ENCODE measurements at places on chromosomes 7 and 10.

GRCh38 chr10:120511165-120511564, 54.1 kb downstream of the PLPP4 start:
- DNase-seq = no peak

DNA sequence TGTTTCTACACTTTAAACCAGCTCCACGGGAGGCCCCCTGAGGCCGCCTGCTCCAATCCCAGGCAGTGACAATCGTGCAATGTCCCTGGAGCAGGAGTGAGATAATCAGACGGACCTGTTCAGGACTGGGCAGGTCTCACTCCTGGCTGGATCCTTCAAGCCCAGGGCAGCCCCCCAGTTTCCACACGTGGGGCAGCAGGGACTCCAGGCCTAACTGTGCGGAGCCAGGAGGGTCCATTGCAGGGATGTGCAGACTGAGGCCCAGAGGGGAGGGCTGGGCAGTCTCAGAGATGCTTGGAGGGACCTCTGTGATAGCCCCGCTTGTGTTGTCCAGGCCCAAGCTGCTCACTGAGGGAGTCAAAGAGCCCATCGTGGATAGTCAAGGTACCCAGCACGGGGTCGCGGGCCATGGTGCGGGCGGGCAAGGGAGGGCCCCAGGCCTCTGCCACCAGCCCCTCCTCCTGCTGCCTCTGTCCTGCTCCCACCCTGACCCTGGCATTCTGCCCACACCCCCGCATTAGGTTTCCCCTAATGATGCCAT, 110.5 kb upstream of the KCTD7 start:
- DNase-seq = no peak

GRCh38 chr7:111210996-111211395, 120.1 kb downstream of the LRRN3 start:
- DNase-seq = no peak

- no peak for DNase-seq
These were observed 36.2 kb upstream of the ACTR3B start for GRCh38 chr7:152723364-152723763.

DNA sequence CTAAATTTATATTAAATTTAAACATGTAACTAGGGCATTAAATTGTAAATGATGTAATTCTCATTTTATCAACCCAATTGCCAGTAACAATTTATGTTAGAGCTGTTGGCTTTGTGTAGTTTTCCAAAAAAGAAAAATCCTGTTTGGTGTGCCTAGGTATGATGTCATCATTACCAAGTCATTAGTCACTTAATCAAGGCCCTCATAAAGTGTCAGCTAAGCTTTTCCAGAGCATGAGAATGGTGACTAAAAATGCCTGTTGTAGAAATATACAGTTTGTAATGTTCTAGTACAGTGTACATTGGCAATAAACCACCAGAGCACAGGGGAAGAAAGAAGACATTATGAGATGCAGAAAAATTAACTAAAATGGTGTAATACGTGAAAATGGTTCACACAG, 593.8 kb upstream of the ANKRD30A start:
- no peak for DNase-seq

DNA sequence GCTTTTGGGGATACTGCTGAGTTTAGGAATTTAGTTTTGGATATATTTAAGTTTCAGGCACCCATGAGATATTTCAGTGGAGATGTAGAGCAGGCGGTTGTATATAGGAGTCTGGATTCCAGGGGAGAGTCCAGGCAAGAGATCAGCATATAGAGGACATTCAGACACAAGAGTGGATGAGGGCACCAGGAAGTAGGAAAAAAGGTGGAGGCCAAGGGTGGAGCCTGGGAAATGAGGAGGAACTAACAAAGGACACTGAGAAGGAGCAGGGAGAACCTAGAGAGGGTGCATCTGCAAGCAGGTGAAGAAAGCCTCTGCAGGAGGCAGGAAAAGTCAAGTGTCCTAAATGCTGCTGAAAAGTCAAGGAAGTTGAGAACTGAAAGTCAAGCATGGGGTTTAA, 13.1 kb upstream of the PDLIM1 start:
- DNase-seq = no peak

DNA sequence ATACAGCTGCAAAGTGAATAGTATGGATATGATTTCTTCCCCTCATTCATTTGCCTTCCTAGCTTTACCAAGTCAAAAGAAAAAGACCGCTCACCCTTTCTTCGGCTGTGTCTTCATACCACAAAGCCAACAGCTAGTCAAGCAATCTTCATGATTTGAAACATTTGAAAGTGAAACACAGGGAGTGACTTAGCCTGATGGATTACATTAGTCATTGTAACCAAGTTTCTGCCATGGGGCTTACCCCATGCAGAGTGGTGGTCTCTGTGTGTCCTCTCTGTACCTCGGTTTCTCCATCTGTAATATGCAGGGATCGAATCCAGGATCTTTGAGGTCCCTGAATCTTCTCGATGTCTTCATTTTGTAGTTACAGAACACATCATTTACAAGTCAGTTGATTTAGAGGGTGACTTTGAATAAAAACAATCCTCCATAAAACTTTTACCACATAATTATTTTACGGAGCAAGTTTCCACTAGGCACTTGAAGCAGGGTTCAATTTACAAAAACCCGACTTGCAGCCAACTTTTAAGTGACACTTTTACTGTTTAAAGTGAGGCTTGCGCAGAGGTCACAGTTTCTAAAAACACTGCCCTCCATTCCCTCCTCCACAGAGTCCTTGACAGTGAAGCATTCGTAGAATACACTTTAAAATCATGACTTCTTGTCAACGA, 2.2 kb upstream of the LGI1 start:
- no peak for DNase-seq

Measured in suppressor macrophage (primary cell).